ENCODE measurements at places on chromosomes 7 and 10.

GRCh38 chr7:31603046-31603445, 84.0 kb upstream of the PPP1R17 start:
- DNase-seq: no peak

- DNase-seq: no peak
These were observed 9.2 kb downstream of the NDUFA5 start for GRCh38 chr7:123548406-123548805.

GRCh38 chr10:76382381-76382851, 951.0 kb downstream of the LRMDA start:
- DNase-seq: no peak

DNA sequence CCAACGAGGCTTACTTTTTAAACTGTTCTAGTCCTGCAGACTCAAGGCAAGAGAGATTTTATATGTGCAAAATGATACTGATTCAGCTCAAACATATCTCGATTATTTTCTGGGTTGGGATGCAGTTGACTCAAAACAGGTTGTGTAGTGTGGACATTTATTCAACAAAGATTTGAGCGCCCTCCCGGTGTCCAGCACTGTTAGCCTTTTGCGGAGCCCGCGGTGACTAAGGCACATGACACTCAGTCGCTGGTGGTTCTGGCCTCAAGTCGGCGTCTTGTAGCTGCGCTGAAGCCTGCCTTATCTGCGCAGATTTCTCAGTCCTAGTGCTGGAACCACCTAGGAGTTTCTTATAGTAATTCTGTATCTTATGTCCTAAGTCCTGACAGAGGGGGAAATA, 938 bp upstream of the CADPS2 start:
- DNase-seq: no peak

GRCh38 chr7:835485-836401, 3.5 kb downstream of the SUN1 start:
- no peak for DNase-seq

GRCh38 chr10:98261436-98262277, 6.3 kb downstream of the LOXL4 start:
- no peak for DNase-seq

GRCh38 chr10:78457804-78458482, 424.3 kb downstream of the RPS24 start:
- no peak for DNase-seq

DNA sequence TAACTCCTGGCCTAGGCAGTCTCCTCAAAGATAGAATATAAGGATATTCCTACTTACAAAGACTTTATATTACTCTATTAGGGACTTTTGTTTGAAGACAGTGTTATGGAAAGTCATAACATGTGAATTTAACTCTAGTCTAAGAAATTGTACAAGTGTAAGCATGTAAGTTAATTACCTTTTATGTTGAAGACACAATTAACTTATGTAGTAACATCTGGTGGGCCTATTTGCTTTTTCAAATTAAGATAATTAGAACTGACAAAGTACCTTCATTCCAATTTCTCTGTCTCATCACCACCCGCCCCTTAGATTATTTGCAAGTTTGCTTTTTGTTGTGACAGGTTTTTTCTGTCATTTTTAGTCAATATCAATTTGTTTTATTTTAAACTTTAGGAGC, 126.0 kb upstream of the THSD7A start:
- DNase-seq: no peak

GRCh38 chr7:149293338-149293737, 31.3 kb downstream of the ZNF783 start:
- no peak for DNase-seq

DNA sequence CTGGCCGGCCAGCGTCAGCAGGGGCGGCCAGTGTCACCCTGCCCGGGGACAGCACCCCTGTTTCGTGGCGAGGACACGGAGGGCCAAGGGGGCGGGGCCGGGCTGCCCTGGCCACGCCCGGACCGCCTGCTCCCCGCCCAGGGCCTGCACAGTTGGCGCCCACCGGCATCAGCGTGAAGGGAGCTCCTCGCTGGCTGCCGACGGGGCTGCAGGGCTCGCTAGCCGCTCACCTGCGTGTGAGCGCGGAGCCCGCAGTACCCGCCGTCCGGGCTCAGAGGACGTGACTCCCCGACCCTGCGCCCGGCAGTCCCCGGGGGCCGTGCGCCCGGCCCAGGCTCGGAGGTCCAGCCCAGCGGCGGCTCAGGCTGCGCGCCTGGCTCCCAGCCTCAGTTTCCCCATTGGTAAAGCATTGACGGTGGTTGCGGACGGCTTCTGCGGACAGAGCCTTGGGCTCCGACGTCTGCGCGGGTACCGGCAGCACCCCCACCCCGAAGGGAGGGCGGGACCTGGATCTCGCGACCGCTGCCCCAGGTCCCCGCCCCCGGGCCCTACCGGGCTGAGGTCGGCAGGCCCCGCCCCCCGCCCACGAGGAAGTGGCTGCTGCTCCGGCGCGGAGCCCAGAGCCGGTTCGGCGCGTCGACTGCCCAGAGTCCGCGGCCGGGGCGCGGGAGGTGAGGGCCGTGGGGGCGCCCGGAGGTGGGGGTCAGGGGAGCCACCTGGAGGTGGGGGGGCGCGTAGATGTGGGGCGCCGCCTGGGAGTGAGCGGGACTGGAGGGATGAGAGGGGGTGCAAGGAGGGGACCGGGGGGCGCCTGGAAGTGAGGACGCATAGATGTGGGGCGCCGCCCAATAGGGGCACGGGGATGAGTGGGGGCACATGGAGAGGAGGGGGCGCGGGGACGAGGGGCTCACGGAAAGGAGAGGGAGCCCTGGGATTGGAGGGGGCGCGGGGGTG, at the start of gene ARPC1B:
Gene ARPC1B, plus strand, starts transcription at position 620 of the 954 bp plus-strand sequence. CDS start 10,985 bp downstream, outside the sequence.
- peak; percentile 85 for DNase-seq

- DNase-seq: no peak
These were observed 119.2 kb downstream of the MBL2 start for GRCh38 chr10:52653263-52653909.

DNA sequence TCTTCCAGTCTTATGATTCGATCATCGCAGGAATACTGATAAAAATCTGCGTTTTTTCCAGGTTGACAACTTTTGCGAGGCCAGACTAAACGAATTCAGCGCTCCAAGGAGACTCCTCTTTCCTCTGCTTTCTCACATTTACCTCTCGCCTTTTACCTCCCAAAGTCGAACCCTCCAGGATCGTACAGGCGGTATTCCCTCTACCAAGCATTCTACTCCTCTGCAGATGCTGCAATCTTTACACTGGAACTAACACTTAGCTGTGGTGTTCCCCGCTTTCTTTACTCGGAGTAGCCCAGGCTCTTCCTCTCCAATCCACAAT, 449 bp downstream of the NUDT5 start:
- DNase-seq: no peak

DNA sequence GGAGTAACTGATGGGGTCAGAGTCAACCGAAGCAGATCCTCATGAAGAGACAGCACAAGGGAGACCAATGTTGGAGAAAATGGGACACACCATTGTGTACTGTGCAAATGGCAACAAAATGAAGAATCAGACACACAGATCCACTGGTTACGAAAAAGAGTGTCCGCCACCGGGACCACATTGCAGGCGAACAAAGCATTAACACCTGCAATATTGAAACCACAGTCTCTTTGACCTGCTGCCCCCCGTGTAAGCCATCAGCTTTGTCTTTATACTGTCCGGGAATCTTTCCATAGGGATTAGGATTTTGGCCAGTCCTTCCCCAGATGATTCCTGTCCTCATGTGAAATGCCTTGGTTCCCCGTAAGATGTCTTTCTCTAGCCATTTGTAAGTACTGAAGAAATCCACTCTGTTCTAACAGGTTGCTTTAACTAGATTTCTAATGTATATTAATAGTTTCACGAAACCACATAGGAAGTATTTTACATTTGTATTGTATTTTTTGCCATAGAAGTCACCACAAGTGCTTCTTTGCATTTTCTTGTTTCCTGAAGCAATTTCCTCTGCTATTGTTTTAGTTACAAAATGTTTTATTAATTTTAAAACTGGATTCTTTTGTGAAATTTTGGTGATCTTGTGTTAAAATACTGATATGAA, 140.8 kb upstream of the NFE2L3 start:
- no peak for DNase-seq

- no peak for DNase-seq
These were observed 496 bp downstream of the BRI3 start for GRCh38 chr7:98281757-98282606.

- DNase-seq: no peak
These were observed 134.8 kb downstream of the CUL2 start for GRCh38 chr10:34955391-34955790.

- DNase-seq: no peak
These were observed 53.4 kb upstream of the CYP2C8 start for GRCh38 chr10:95122736-95123135.

DNA sequence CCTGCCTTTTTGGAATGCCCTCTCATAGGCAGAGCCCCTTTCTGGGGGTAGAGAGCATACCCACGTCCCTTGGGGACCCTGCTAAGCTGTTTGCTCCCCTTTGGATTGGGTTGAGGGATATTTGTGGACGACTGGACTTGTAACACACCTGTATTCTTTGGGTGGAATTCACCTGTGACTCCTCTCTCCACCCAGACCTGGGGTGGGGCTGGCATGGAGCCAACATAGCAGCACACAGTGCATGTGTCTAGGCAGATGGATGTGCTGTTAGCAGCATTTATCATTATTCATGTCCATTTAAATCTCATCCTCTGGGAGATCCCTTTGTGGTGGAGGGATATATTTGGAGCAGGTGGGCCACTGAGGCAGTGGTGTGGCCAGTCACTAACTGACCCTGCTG, 51.0 kb downstream of the CDH23 start:
- no peak for DNase-seq

GRCh38 chr7:19489162-19489820, 219.5 kb downstream of the POLR1F start:
- no peak for DNase-seq

GRCh38 chr10:128848810-128849209, 618.2 kb upstream of the MGMT start:
- no peak for DNase-seq

Data from stimulated activated CD4-positive, alpha-beta T cell treated with anti-CD3 and anti-CD28 coated beads, Interleukin-4, amount 100 ng/mL, for 4 hours (primary cell).